ENCODE measurements at places on chromosomes 6 and 20.

DNA sequence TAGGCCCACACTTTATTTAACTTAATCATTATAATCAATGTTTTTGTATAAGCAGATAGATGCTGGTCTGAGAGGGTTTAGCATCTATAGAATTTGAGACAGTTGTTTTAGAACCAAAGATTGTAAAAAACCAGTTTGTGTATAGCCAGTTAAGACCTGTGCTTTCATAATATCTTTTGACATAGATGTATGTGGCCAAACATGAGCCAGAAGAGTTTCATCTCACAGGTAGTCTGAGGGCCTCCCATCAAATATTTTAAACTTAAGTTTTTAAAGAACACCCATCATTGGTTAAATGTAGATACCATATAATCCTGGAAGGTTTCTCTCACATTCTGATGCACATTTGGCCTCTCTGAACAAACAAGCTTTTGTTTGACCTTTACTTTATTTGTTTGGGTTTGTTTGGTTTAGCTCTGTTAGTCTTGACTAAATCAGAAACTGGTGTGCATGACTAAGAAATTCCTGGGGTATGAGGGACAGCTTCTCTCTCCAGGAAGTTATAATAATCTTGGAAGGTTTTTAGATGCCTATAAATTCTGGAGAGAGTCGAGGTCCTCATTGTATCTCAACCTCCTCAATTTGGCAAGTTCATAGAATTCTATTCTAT, 58.0 kb upstream of the TMEM200A start:
- DNase-seq: peak; percentile 71

GRCh38 chr20:36644032-36644705, 1.8 kb downstream of the SLA2 start:
- no peak for DNase-seq

DNA sequence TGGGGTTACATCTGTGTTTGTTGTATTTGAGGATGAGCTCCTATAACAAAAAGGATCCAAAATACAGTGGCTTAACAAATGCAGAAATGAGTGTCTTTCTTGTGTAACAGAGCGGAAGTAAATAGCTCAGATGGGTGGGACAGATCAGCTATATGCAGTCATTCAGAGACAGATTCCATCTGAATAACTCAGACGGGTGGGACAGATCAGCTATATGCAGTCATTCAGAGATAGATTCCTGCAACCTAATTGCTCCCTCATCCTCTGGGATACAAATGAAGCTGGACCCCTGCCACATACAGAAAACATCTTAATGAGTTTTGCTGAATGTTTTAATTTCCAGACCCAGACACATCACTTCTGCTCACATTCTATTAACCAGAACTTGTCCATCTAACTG, 332.3 kb downstream of the BCKDHB start:
- peak; percentile 32 for DNase-seq

GRCh38 chr20:16553684-16554083, 19.6 kb downstream of the KIF16B start:
- no peak for DNase-seq

- no peak for DNase-seq
Observed at GRCh38 chr6:33166811-33167210, 25.5 kb downstream of the COL11A2 start.

DNA sequence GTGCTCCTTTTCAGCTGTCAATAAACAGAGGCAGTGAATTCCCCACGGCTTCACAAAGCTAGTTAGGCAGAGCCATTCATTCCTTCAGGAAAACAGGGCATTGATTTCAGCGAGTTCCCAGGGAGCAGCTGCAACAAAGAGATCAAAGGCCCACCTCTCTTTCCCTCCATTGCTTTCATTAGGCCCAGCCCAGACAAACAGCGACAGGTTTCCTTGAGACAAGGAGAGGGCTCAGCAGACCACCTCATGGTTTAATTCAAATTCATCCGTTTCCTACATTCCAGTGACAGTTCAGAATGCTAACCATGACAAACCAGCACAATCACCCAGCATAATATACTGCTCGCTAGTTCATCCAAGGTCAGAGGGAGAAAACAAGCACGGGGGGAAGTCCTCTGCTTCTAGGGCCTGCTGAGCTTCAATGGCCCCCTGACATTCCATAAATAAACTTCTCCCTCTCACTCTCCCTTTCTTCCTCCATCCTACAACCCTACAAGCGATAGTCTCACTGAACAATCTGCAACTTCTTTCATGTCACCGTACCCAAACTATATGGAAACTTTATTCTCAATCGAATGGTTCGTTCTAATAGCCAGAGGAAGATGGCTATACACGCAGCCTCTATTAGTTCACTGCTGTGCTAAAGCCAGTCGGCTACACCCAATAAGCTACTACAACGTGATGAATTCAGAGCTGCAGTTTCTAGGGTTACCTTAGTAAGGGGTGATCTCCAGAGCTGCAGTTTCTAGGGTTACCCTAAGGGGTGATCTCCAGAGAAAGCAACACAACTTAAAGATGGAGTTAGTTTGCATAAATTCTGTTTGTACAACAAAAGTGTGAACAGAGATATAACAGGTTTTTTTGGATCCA, 34.7 kb downstream of the PLAGL1 start:
- DNase-seq: no peak

DNA sequence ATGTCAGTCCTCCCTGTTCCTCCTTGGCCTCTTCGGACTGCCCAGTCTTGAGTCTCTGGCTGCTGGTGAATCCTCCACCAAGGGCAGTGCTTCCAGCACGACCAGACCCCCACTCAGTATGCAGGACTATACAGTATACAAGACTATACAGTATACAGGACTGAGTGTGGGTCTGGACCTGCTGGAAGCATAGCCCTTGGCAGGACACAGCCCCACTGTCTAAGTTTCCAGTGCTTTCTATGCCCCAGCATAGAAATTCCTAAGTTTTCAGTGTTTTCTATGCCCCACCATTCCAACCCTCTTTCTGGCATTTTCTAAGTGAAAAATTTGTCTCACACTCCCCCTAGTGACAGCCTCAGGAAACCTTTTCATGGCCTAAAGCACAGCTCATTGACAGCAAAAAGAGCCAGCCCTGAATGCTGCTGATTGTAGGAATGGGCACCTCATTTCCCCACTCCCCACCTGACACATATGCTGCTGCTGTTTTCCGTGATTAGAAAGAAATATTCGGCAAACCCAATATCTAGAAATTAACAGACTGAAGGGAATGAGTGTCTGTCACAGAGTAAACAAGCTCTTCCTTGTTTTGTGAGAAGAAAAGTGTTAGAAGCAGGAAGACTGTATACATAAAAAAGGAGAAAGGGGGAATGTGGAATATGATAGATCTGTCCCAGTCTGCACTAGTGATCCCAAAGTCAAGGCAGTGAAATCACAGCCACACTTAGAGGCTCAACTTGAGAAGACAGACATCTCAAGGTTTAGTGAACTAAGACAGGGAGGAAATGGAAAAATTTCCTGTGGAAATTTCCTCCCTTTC, 206.9 kb downstream of the IBTK start:
- peak; percentile 70 for DNase-seq

GRCh38 chr20:50674138-50674825, 17.1 kb downstream of the RIPOR3 start:
- no peak for DNase-seq

DNA sequence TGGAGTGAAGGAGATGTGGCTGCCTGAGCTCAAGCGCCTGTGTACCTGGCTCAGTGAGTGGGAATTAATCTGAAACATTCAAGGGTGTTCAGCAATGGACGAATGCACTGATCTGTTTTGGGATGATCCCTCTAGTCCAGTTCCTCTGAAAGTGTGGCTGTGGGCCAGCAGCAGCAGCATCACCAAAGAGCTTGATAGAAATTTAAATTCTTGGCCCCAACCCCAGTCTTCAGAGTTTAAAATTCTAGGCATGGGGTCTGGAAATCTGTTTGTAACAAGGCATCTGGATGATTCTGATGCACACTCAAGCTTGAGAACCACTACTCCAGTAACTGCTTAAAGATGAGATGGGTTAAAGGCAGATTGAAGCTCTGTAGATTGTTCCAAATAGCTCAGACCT, 59.2 kb downstream of the STMND1 start:
- no peak for DNase-seq

DNA sequence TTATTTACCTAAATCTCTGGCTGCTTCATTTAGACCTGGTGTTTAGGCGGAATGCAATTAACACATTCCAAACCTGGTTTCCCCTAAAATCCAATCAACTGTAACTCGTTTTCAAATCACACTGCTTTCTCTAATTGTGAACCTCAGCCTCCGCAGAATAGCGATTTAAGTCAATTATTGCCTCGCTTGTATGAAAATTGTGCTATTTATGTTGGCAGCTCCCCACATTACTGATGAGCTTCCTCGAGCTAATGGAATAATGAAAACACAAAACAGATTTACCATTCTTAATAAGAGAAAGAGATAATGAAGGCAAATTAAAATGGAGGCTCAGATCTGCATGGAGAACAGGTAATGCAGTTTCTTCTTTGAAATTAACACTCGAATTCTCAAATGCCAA, 67.9 kb downstream of the SLC2A10 start:
- DNase-seq: no peak

- DNase-seq: no peak
Observed at GRCh38 chr20:53202777-53203176, 230.6 kb downstream of the TSHZ2 start.

- no peak for DNase-seq
Observed at GRCh38 chr6:104940893-104941728, 15.8 kb upstream of the LIN28B start.

DNA sequence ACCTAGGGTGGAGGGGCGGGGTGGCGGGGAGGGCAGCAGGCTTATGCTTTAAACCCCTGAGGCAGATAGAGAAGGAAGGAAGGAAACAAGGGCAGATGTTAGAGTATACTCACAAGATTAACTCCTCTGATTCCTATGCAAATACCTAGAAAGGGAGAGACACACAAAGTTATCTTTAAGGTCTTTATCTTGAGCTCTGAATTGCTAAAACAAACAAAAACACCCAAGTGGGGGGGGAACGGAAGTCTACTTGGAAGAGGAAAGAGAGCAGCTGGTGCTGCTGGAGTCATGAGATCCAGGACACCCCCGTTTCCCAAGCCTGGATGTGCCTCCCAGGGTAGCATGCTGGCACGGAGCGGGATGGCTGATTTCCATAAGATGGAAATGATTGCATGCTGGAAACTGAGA, 43.4 kb downstream of the PLAGL1 start:
- no peak for DNase-seq

DNA sequence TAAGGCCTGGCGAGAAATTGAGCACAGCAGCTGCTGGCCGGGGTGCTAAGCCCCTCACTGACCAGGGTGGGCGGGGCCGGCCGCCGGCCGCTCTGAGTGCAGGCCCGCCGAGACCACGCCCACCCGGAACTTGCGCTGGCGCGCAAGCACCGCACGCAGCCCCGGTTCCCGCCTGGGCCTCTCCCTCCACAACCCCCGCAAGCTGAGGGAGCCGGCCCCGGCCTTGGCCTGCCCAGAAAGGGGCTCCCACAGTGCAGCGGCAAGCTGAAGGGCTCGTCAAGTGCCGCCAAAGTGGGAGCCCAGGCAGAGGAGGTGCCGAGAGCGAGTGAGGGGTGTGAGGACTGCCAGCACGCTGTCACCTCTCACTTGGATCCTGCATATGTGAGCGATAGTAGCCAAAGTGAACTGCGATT, 251.2 kb downstream of the GJA1 start:
- no peak for DNase-seq

DNA sequence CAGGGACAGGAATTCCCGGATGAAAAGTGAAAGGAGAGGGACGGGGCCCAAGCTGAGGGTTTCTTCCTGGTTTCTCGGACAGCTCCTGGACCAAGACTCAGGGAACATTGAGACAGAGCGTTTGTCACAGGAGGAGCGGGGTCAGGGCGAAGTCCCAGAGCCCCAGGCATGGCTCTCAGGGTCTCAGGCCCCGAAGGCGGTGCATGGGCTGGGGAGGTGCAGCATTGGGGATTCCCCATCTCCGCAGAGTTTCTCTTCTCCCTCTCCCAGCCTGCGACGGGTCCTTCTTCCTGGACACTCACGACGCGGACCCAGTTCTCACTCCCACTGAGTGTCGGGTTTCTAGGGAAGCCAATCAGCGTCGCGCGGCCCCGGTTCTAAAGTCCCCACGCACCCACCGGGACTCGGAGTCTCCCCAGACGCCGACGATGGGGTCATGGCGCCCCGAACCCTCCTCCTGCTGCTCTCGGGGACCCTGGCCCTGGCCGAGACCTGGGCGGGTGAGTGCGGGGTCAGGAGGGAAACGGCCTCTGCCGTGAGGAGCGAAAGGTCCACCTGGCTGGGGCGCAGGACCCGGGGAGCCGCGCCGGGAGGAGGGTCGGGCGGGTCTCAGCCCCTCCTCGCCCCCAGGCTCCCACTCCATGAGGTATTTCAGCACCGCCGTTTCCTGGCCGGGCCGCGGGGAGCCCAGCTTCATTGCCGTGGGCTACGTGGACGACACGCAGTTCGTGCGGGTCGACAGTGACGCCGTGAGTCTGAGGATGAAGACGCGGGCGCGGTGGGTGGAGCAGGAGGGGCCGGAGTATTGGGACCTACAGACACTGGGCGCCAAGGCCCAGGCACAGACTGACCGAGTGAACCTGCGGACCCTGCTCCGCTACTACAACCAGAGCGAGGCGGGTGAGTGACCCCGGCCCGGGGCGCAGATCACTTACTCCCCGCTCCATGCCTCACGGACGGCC, 54.6 kb upstream of the POLR1H start:
- DNase-seq: peak; percentile 8

- DNase-seq: no peak
Observed at GRCh38 chr6:31190488-31190887, 20.0 kb upstream of the POU5F1 start.

- no peak for DNase-seq
Observed at GRCh38 chr6:21537637-21538036, 55.9 kb upstream of the SOX4 start.

DNA sequence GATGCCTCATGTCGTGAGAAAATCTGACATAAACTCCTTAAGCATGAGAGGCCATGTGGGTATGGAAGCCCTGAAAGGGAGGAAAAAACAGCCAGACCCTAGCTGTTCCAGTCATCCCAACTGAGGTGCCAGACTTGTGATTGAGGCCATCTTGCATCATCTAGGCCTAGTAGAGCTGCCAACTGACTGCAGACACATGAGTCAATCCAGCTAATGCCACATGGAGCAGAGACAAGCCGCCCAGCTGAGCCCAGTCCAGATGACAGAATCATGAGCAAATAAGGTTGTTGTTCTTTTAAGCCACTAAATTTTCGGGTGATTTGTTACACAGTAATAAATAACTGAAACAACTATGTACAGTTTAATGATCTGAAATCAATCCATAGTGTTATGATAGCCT, 680.9 kb downstream of the MAFB start:
- no peak for DNase-seq

DNA sequence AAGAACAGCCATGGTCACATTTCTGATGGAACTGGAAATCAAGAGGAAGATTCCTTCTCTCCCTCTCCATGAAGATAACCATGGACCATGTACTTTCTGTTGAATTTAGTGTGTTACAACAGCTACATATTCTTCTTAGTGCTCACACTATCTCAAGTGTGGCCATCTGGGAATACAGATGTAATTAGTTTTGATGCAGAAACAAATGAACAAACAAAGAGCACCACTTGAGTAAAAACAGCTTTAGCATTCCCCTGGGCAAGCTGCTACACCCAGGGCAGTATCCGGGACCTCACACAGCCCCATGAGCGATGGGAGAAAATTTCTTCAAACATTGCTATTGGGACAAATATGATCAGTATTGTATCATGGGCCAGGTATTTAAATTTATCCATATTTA, 75.2 kb downstream of the RAMACL start:
- no peak for DNase-seq
